Body of pancreas (tissue), 4 donors: ENCODE measurements at places on chromosomes 3 and 15. TPM values are rescaled to one million over a fixed set of nuclear protein-coding genes. Genes with fewer than 3 reads are reported as not detected.

Gene IDH2
- total RNA-seq, result 78.6 TPM

Gene RASGRF1
- total RNA-seq, result 3.6 TPM

Gene XYLB
- total RNA-seq, result 7.8 TPM

Gene SNTN
- 1.0 TPM for total RNA-seq

Gene TRAT1
- total RNA-seq, result not detected
